ENCODE measurements at places on chromosomes 11 and 22.
A peak's percentile ranks its signal among the peaks of the same experiment; 100 is the strongest.

GRCh38 chr22:40156001-40156516 is 21.7 kb upstream of the TNRC6B start:
- DNase-seq, result peak; percentile 61

GRCh38 chr22:46573781-46574437 is 36.5 kb upstream of the CELSR1 start:
- no peak for DNase-seq

DNA sequence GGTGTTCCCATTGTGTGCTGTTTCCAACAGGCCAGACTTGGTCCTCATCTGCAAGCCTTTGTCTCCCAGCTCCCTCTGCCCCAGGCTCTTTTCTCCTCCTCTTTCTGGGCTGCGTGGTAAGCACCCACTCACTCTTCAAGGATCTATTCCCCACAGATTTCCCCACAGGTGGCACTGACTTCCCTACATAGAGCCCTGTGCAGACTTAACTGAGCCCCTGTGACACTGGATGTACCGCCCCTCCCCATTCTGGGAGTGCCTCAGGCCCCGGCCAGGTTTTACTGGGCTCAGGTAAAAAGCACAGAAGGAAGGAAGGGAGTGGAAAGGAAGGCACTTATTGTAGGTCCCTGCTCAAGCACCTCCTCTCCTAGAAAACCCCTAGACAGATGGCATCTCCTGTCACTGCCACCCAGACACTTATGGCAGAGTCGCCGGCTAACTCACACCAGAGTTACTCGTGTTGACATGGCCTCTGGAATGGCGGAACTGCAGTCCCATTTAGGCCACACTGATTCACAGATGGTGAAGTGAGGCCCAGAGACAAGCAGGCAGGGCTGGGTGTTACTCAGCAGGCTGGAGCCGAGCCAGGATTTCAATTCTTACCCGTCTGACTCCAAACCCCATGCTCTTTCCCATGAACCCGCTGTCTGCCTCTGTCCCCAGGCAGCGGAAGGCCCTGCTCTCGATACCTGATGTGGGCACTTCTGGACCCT is 47.2 kb downstream of the LRRC32 start:
- no peak for DNase-seq

- no peak for DNase-seq
These were observed 726.1 kb downstream of the FAM181B start for GRCh38 chr11:82007521-82007920.

DNA sequence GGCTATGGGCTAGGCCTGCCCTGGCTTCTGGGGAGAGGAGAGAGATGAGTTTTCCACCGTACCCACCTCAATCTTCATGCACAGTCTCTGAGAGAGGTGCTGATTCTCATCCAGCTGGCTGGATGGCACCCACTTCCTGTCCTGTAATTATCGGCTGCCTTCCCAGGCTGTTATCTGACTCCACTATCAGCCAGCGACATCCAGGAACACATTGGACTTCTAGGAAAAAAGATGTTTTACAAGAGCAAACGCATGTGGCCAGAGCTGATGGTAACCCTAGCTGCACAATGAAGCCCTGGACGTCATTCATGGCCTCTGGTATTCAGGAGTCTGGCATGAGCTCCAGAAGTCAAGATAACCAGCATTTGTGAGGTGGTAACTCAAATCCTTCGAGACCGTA is 137.4 kb downstream of the EHF start:
- no peak for DNase-seq

GRCh38 chr22:46894851-46895640 is 132.6 kb downstream of the TBC1D22A start:
- DNase-seq, result no peak

DNA sequence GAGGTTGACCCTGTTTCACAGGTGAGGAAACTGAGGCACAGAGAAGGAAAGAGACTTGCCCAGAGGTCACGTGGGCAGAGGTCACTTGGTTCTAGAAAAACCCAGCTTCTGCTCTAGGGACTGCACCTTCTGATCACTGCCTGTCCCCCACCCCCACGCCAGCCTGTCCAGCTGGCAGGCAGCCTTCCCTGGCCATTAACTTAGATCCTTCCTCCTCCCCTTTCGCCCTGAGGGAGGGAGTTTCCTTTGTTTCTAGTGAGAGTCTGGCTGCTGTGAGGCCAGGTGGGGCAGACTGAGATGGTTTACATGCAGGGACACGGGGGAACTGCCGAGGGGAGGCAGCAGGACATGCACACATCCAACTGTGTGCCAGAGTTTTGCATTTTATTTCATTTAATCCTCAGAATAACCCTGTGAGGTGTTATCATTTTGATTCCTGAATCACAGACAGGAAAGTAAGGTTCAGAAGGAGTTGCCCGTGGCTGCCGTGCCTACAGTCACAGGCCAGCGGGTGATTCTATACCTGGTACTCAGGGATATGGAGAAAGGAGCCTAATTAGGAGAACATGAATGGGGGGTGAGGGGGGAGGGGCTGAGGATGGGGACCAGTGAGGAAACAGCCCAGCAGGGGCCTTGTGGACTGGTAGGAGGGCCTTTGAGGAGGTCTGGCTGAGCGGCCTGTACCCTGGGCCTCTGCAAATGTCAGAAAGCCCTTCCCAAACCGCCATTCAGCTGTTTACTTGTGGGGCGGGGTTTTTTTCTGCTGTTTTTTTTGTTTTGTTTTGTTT is 3.4 kb downstream of the FAM83F start:
- no peak for DNase-seq

DNA sequence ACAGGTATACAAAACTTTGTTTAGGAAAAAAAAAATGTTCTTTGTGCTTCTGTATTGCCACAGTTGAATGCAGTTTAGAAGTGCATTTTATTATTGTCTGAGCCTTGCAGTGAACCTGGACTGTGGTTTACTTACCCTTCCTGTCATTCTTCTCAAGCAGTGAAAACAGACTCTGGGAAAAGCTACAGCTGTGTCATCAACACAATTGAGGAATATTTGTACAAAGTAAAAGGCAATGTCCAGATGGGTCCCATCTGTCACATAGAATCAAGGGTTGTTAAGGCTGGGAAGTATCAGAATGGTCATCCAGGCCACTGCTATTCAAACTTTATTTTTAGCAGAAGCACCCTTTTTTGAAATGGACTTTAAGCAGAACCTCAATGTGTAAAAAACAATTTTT is 73.3 kb downstream of the TRIM44 start:
- DNase-seq, result no peak

- DNase-seq, result no peak
These were observed 563.1 kb upstream of the ISX start for GRCh38 chr22:34502821-34503220.

GRCh38 chr11:84129961-84130576 is 843.9 kb upstream of the CCDC90B start:
- DNase-seq, result no peak

DNA sequence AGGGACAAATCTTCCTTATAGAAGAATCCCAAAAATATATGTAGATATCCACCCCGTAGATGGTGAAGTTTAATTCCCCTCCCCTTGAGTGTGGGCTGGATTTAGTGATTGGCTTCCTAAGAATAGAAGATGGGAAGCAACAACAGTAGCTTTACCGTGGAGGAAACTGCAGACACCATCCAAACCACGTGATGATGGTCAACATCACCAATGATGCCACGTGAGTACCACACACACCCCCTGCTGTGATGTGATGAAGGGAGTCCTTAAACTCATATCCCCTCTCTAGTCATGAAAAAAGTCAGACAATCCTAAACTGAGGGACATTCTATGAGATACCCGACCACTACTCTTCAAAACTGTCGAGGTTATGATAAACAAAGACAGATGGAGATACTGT is 76.4 kb upstream of the SLC22A12 start:
- no peak for DNase-seq
